ENCODE measurements at places on chromosomes 5 and 9.

- DNase-seq, result no peak
Observed at GRCh38 chr5:94945656-94946055, 327.2 kb downstream of the SLF1 start.

DNA sequence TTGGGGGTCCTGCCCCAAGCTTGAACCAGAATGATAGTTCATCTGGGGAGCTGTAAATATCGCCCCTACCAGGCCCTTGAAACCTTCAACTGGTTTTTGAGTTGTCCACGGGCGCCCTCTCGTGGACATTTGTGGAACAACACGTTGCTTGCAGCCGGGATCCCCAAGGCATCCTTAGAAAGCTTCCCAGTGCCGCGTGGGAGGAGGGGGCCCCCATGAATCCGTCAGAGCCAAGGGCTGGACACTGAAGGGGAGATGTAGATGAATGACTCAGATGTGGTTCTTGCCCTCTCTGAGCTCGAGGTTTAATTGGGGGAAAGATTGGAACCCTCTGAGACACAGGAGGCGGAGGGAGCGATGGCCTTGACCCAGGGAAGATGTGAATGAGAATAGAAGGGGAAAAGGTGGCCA, 31.8 kb upstream of the ORM1 start:
- no peak for DNase-seq

- DNase-seq, result peak; percentile 18
Observed at GRCh38 chr5:53161876-53162275, 52.3 kb upstream of the MOCS2 start.

GRCh38 chr5:77281969-77282336, 71.5 kb downstream of the PDE8B start:
- no peak for DNase-seq

DNA sequence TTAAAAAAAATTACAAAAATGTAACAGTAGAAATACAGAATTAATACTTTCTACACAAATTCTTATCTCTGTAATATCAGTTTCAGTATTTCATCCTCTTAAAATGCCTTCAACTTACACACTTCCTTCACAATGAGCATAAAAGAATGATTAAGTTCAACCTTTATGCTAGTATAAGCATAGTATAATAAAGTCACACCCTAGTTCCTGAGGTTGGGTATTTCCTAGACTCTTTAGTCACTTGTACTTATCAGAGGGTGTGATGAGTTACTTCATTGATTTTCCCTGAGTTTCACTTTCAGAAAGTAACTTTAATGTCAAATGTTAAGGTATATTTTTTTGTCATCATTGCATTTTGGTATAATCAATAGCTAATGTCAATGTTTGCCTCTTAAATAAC, 302.4 kb downstream of the PDE4D start:
- DNase-seq, result peak; percentile 72

DNA sequence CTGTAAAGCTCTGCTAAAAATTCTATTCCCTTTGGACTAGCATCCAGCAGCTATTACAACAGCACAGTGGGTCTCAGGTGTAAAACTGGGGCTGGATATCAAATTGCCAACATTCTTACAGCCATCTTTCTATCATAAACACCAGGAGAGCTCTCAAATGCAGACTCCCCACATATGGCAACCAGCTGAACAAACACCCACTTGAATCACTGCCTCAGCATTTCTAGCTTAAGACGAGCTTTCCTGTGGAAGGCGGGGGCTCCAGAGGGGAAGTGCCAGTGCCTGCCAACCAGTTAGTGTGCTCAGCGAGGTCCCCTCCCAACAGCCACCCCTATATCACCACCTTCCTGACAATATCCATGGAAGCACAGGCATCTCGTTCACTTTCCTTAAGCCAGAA, 62.2 kb downstream of the IPPK start:
- no peak for DNase-seq

- no peak for DNase-seq
Observed at GRCh38 chr5:159018855-159019254, 80.9 kb downstream of the EBF1 start.

GRCh38 chr5:65625743-65626142, 916 bp downstream of the SHLD3 start:
- DNase-seq, result no peak

DNA sequence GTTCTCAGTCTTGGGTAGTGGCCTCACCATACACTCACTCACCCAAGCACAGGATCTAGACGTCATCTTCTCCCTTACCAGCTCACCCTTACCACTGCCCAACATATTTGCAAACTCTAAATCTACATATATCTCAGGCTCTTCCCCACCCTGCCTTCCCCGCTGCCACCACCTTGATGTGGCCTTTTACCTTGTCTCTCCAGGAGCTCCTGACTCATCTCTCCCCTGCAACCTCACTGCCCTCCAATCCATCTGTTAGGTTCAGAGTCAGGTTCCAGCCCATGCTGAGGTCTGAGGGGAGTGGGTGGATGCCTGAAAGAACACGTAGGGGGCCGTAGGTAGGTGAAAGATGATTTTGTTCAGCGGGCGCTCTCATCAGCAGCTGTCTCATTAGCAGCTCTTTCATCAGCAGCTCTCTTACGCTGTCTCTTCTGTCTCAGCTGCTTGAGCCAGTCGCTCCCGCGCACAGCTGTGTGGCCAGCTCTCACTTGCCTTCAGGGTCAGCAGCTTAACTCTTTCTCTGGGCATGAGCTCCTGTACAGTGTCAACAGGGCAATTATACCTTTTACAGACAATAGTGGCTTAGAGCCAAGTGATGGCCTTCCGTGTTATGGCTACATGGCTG, 23.1 kb upstream of the CKMT2 start:
- DNase-seq, result no peak

- no peak for DNase-seq
Observed at GRCh38 chr5:59777028-59777427, 116.5 kb downstream of the PDE4D start.

GRCh38 chr5:93622240-93622885, 39.3 kb downstream of the NR2F1 start:
- no peak for DNase-seq

DNA sequence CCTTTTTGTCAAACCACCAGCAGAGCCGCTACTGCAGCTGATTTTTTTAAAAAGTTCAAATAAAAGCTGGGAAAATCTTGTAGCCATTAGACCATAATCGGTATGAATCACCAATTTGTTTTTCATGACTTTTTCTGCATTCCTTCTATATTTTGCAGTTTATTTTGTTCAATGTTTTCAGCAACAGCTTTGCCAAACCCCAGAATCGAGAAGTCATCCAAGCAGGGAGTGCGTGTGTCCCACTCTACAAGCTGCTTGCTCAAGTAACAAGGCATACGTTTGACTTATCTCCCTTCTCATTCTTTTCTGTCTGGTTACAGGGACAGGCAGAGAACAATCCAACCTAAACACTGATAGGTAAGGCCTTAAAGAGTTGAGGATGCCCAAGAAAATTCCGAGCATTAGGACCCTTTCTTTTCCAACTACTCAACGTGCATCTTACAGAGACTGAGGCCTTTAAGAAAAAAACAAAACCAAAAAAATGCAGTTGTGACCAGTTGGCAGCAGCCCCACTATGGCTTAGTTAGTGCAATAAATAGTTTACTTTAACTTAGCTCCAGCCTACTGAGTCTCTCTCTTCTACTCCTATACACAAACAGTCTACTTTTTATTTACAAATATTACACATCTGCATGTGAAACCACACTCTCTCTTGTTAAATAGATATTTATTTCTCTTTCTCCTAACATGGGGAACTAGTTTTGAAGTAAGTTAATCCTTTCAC, 134.7 kb upstream of the SLIT3 start:
- DNase-seq, result no peak

DNA sequence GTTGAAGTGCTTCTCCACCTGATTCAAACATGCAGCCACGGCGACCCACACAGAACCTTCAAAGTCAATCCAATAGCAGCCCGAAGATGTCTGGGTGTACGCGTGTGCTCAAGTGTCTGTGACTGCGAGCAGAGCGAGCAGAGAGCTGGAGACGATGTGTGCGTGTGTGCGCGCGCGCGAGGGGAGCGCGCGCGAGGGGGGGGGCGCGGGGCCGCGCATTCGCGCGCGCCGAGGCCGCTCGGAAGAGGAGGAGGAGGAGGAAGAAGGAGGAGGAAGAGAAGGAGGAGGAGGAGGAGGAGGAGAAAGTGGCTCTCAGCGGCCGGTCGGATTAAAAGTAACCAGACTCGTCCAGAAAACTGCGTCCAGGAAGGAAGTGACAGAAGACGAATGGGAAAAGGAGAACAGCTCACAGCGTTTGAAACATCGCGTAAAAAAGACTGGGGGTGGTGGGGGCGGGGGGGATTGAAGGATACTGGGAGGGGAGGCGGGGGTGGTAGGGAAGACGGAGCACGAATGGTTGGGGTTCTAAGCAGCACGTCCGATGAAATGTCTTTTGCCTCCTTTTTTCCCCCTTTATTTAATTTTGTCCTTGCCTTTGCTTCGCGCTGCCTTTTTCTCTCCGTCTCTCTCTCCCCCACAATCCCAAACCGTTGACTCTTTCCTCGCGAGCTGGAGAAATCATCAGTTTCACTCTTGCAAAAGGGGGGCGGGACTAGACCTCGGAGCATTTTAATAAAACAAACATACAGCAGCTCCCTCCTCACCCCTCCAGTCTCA, at the start of gene MEF2C:
TSS of gene MEF2C (minus strand) at position 126 of the 777 bp plus-strand sequence. CDS start 59,396 bp downstream, outside the sequence.
- no peak for DNase-seq

GRCh38 chr5:135629666-135630065, 50.9 kb upstream of the CXCL14 start:
- no peak for DNase-seq

GRCh38 chr5:154712518-154713437, 42.4 kb upstream of the LARP1 start:
- DNase-seq, result no peak

DNA sequence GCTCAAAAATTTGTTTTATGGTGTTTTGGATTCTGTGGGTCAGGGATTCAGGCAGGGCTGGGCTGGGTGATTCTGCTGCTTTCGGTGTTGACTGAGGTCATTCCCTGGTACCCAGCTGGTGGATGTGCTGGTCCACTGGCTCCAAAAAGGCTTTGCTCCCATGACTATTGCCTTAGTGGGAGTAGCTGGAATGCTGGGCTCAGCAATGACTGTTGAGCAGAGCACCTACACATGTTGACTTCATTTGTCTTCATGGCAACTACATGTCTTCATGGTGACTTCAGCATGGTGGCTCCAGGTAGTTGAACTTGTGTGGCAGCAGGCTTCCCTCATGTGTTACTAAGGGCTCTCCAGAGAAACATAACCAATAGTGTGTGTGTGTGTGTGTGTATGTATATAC, 297.2 kb downstream of the DOCK8 start:
- no peak for DNase-seq

DNA sequence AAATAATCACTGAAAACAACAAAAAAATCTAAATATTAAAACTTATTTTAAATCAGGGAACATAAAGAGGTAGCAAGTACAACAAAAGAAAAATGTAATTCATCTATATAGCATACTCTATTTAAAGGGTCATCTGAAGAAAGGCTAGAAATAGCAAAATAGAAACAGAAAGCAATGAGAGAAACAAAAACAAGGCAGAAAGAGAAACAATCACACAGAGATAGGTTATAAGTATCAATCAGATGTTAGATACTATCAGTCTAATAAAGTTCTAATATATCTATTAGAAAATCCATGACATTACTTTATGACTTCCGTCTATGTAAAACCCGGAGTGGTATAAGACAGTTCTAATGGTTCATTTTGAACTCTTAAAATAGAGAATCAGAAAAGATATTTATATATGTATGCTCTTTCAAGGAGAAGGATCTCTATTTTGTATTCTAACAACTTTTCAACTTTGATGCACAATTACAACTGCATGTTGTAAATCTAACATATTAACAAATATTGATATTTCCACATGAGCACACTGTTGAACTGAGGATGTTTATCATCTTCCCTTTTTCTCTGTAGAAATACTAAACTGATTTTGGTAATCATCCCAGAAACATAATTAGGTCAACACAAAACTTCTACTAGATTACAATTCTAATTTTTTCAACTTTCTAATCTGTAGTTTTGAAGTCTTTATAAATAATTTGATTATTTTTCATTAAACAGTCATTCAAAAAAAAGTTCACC, 15.8 kb downstream of the RICTOR start:
- DNase-seq, result no peak

DNA sequence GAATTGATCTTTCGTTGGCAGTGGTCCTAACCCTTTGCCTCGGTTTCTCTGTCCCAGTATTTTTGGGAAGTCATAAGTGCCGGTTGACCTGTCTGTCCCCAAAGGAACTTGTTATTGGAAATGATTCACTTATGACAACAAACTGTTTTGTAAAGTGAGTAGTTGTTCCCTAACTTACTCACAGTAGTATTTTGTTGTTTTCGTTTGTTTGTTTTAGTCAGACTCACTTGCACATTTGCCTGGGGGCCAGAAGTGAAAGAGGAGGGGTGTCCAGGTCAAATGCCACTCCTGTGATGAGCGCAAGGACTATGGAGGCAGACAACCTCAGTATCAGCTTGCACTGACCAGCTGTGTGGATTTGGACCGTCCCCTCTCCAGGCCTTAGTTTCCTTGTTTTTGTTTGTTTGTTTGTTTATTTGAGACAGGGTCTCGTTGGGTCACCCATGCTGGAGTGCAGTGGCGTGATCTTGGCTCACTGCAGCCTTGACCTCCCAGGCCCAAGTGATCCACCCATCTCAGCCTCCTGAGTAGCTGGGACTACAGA, 47.3 kb downstream of the ANKRD55 start:
- no peak for DNase-seq
